ENCODE measurements at places on chromosomes 5 and 9. TPM values are rescaled to one million over a fixed set of nuclear protein-coding genes. Genes with fewer than 3 reads are reported as not detected.
A peak's percentile ranks its signal among the peaks of the same experiment; 100 is the strongest.

C9orf50 gene
- not detected for total RNA-seq

ADAMTSL2 gene
- 0.66 TPM for total RNA-seq

PLPPR1 gene
- total RNA-seq, result not detected

NR5A1 gene
- total RNA-seq, result not detected

PDCD1LG2 gene
- not detected for total RNA-seq

FGF1 gene
- total RNA-seq, result not detected

NPR3 gene
- total RNA-seq, result not detected

HSPB3 gene
- not detected for total RNA-seq

GRCh38 chr5:43602461-43603343 lies at the start of gene NNT:
TSS of gene NNT (plus strand) at chr5:43603180. CDS start at chr5:43609196, 6,016 bp downstream.
- H3K27ac ChIP-seq, result peak within 1 kb of the TSS; percentile 93
- DNase-seq, result peak; percentile 67
- H3K4me1 ChIP-seq, result peaks cover 57% of the 10 kb centered on the region
- peak within 1 kb of the TSS; percentile 92 for H3K4me3 ChIP-seq
- H3K36me3 ChIP-seq, result peaks cover 19% of the 10 kb centered on the region
- no peaks in the 10 kb centered on the region for H3K27me3 ChIP-seq

DNA sequence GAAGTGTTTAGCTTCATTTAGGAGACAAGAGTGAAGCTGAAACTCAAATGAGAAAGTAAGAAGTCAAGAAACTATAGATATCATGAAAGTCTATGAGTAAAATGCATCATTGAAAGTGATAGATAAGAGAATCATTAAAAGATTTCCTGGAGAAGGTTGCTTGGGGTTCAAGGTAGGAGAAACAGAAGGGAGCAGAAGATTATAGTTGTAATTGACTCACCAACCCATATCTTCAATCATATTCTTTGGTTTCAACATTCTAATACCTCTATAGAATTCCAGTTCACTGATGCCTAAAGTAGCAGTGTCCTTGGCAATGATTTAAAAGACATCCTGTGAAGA lies 365.7 kb upstream of the RIOK2 start:
- no peaks in the 10 kb centered on the region for H3K4me1 ChIP-seq
- no peak overlapping the region for H3K4me3 ChIP-seq
- H3K27me3 ChIP-seq, result peaks cover 3% of the 10 kb centered on the region
- no peak for DNase-seq

DNA sequence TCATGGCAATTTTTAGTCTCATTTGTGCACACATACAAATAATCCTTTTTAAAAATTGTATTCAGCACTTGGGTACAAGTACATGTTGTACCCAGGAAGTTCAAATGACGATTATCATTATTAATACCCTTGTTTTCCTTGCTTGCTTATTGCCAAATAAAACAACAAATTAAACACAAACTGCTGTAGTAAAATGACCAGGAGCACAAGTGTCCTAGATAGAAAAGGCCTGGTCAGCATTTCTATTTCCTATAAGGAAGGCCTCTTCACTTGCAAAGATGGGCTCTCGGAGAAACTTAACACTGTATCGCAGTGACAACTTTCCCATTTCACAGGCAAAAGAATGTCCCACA lies 34.7 kb upstream of the PLPP1 start:
- no peak overlapping the region for H3K27ac ChIP-seq
- H3K27me3 ChIP-seq, result no peaks in the 10 kb centered on the region
- no peaks in the 10 kb centered on the region for H3K36me3 ChIP-seq

GRCh38 chr5:178404987-178405386 lies 172.4 kb upstream of the PHYKPL start:
- H3K27me3 ChIP-seq, result peaks cover 25% of the 10 kb centered on the region
- H3K4me1 ChIP-seq, result no peaks in the 10 kb centered on the region
- DNase-seq, result no peak
- no peak overlapping the region for H3K27ac ChIP-seq
- H3K4me3 ChIP-seq, result no peak overlapping the region

DNA sequence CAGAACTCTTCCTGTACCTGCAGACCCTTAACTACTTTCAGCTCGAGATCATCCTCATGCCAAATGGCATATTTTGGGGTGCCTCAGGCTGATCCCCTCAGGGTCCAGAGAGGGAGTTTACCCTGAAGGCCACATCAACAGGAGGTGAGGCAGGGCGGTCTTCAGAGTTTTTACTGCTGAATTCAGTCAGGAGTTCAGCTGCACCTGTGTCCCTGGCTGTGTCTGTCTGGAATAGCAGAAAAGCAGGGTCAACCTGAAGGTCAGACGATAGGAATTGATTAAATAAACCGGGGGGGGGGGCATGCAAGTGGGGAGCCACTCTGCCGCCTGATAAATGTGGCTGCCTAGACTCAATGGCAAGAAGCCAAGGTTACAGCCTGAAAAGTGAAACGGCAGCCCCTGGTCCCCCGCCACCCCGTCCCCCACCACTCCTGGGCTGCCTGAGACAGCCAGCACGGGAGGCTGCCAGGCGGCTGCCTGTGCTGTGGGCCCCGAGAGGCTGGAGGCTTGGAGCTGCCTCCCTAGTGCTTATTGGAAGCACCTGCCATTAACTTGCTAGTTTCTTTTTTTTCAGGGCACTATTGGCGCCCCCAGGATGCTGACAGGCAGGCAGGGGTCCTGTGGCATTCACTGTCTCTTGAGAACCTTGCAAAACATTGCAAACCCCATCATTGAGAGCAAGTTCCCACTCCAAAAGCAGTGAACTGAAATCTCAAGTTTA lies 182.7 kb upstream of the PPP1R26 start:
- no peaks in the 10 kb centered on the region for H3K36me3 ChIP-seq
- no peak overlapping the region for H3K27ac ChIP-seq
- DNase-seq, result no peak

- H3K27ac ChIP-seq, result peak overlapping the region; percentile 63
- peaks cover 40% of the 10 kb centered on the region for H3K4me1 ChIP-seq
- peaks cover 7% of the 10 kb centered on the region for H3K36me3 ChIP-seq
- no peak overlapping the region for H3K4me3 ChIP-seq
These were observed 31.5 kb downstream of the CSNK1G3 start for GRCh38 chr5:123543438-123543837.

DNA sequence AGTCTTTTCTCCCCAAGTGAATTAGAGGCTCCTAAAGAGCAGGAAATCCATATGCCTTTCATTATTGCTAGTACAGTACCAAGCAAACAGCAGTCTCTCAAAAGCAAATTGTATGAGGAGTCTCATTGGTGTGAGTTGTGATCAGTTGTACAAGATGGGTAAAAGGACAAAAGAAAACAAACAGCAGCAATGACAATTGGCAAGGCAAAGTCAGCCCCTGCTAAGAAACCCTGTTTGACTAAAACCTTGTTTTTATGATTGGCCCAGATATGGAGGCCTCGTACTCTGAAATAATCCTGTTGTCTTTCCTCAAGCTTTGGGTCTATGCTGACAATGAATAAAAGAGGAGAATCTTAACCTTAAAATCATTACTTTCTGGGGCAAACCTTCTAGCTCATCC lies 69.8 kb downstream of the FOXD1 start:
- H3K4me3 ChIP-seq, result no peak overlapping the region
- peaks cover 2% of the 10 kb centered on the region for H3K36me3 ChIP-seq
- no peak overlapping the region for H3K27ac ChIP-seq

DNA sequence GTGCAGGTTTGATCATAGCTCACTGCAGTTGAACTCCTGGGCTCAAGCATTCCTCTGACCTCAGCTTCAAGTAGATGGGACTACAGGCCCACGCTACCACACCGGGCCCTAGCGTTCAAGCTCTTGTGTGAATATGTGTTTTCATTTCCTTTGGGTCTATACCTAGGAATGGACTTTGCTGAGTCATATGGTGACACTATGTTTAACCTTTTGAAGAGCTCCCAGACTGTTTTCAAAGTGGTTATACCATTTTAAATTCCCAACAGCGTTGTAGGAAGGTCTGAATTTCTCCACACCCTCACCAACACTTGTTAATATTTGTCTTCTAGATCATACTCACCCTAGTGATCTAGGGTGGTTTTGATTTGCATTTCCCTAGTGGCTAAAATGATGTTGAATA lies 33.5 kb downstream of the FAF2 start:
- no peak overlapping the region for H3K4me3 ChIP-seq
- H3K27me3 ChIP-seq, result no peaks in the 10 kb centered on the region
- DNase-seq, result no peak
- H3K27ac ChIP-seq, result no peak overlapping the region

- peaks cover 2% of the 10 kb centered on the region for H3K27me3 ChIP-seq
- no peak overlapping the region for H3K27ac ChIP-seq
- no peaks in the 10 kb centered on the region for H3K4me1 ChIP-seq
- no peak for DNase-seq
- peaks cover 1% of the 10 kb centered on the region for H3K36me3 ChIP-seq
These were observed 57.6 kb downstream of the ZNF618 start for GRCh38 chr9:113933671-113934070.

GRCh38 chr9:5652821-5653220 lies 23.9 kb downstream of the RIC1 start:
- no peaks in the 10 kb centered on the region for H3K27me3 ChIP-seq
- peak overlapping the region; percentile 4 for H3K4me3 ChIP-seq
- DNase-seq, result no peak
- peaks cover 14% of the 10 kb centered on the region for H3K4me1 ChIP-seq

GRCh38 chr5:135455876-135456237 lies 3.7 kb upstream of the TIFAB start:
- H3K4me3 ChIP-seq, result no peak overlapping the region
- H3K36me3 ChIP-seq, result no peaks in the 10 kb centered on the region
- DNase-seq, result no peak
- H3K27me3 ChIP-seq, result peaks cover 19% of the 10 kb centered on the region
- no peak overlapping the region for H3K27ac ChIP-seq

GRCh38 chr5:134127376-134127861 lies 12.9 kb downstream of the TCF7 start:
- H3K36me3 ChIP-seq, result peaks cover 93% of the 10 kb centered on the region
- no peak for DNase-seq
- H3K27ac ChIP-seq, result peak overlapping the region; percentile 97
- H3K27me3 ChIP-seq, result no peaks in the 10 kb centered on the region
- peak overlapping the region; percentile 93 for H3K4me3 ChIP-seq
- peaks cover 54% of the 10 kb centered on the region for H3K4me1 ChIP-seq

- no peak for DNase-seq
- H3K27ac ChIP-seq, result no peak overlapping the region
- H3K27me3 ChIP-seq, result peaks cover 10% of the 10 kb centered on the region
These were observed 63.5 kb downstream of the ZNF474 start for GRCh38 chr5:122192497-122193496.

GRCh38 chr9:137742698-137743097 lies 123.9 kb downstream of the EHMT1 start:
- DNase-seq, result no peak
- H3K36me3 ChIP-seq, result peaks cover 5% of the 10 kb centered on the region
- H3K4me3 ChIP-seq, result no peak overlapping the region

- no peak overlapping the region for H3K4me3 ChIP-seq
- H3K27ac ChIP-seq, result no peak overlapping the region
- peaks cover 4% of the 10 kb centered on the region for H3K27me3 ChIP-seq
- H3K4me1 ChIP-seq, result no peaks in the 10 kb centered on the region
- H3K36me3 ChIP-seq, result no peaks in the 10 kb centered on the region
These were observed 158.2 kb downstream of the OLFM1 start for GRCh38 chr9:135245482-135246247.

GRCh38 chr5:143143973-143144372 lies 259.5 kb downstream of the NR3C1 start:
- H3K27ac ChIP-seq, result no peak overlapping the region
- peaks cover 8% of the 10 kb centered on the region for H3K36me3 ChIP-seq
- H3K4me1 ChIP-seq, result peaks cover 5% of the 10 kb centered on the region
- no peak for DNase-seq
- no peak overlapping the region for H3K4me3 ChIP-seq
- H3K27me3 ChIP-seq, result no peaks in the 10 kb centered on the region

- peaks cover 12% of the 10 kb centered on the region for H3K36me3 ChIP-seq
- no peak overlapping the region for H3K4me3 ChIP-seq
- DNase-seq, result no peak
- no peaks in the 10 kb centered on the region for H3K27me3 ChIP-seq
- H3K27ac ChIP-seq, result no peak overlapping the region
These were observed 55.9 kb downstream of the ROPN1L start for GRCh38 chr5:10497554-10497953.

- no peaks in the 10 kb centered on the region for H3K4me1 ChIP-seq
- no peaks in the 10 kb centered on the region for H3K36me3 ChIP-seq
- H3K27me3 ChIP-seq, result no peaks in the 10 kb centered on the region
- H3K27ac ChIP-seq, result no peak overlapping the region
These were observed 90.4 kb upstream of the CHD1 start for GRCh38 chr5:99019254-99019653.

GRCh38 chr5:151239237-151239861 lies 13.6 kb upstream of the GM2A start:
- no peaks in the 10 kb centered on the region for H3K36me3 ChIP-seq
- no peaks in the 10 kb centered on the region for H3K27me3 ChIP-seq
- no peak for DNase-seq
- no peak overlapping the region for H3K27ac ChIP-seq
- peak overlapping the region; percentile 82 for H3K4me3 ChIP-seq
- H3K4me1 ChIP-seq, result peaks cover 57% of the 10 kb centered on the region

- peaks cover 4% of the 10 kb centered on the region for H3K4me1 ChIP-seq
- no peaks in the 10 kb centered on the region for H3K36me3 ChIP-seq
- H3K27ac ChIP-seq, result peak overlapping the region; percentile 88
- no peak for DNase-seq
- peak overlapping the region; percentile 76 for H3K4me3 ChIP-seq
These were observed 372 bp downstream of the EDF1 start for GRCh38 chr9:136865768-136866103.

DNA sequence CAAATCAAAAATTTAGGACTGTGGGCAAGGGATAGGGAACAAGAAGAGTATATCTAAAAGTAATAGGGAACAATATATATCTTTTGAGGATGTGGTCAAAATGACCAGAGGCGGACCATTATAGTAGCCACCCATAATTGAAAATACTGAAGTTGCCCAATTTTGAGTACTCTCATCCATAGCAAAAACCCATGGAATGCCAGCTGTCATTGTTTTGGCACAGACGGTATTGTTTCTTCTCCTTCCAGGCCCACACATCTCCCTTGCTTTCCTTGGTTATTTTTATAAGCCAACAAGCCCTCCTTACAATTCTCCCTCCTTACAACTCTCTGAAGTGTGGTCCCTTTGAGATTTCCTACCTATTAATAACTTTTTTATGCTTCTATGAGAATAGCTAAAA lies 50.4 kb upstream of the RGMB start:
- H3K4me1 ChIP-seq, result no peaks in the 10 kb centered on the region
- no peak overlapping the region for H3K4me3 ChIP-seq
- no peaks in the 10 kb centered on the region for H3K36me3 ChIP-seq

DNA sequence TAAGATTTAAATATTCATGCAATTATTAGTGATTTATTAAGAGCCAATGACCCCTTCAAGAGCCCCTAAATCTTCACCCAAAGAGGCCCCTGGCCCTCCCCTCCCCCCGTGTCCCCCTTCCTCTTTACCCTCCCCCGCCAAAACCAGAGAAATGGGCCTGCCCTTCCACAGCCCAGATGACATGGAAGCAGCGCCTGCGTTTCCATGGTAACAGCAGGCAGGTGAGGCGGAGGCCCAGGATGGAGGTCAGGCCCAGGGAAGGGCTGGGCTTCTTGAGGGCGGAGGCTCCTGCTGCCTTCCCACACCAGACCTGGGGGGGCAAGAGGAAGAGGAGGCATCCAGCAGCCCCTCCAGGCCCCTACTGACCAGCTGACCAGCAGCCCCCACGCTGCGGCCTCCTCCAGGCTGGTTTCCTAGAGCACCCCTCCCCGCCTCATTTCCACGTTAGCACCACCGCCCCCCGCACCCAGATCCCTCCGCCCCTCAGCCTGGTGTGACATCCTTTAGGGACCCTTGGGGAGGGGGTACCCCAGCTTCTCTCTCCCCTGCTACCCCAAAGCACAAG lies 37.4 kb downstream of the UNC5A start:
- H3K27me3 ChIP-seq, result peaks cover 49% of the 10 kb centered on the region
- no peaks in the 10 kb centered on the region for H3K36me3 ChIP-seq
- no peak for DNase-seq
- H3K4me3 ChIP-seq, result no peak overlapping the region
- no peaks in the 10 kb centered on the region for H3K4me1 ChIP-seq
- H3K27ac ChIP-seq, result no peak overlapping the region

- no peak overlapping the region for H3K4me3 ChIP-seq
- no peak overlapping the region for H3K27ac ChIP-seq
- H3K27me3 ChIP-seq, result no peaks in the 10 kb centered on the region
- DNase-seq, result no peak
- peaks cover 3% of the 10 kb centered on the region for H3K4me1 ChIP-seq
These were observed 119.5 kb downstream of the ZCCHC7 start for GRCh38 chr9:37239921-37240320.

Measured in naive thymus-derived CD8-positive, alpha-beta T cell (primary cell).